ENCODE measurements at places on chromosomes 2 and 18.

DNA sequence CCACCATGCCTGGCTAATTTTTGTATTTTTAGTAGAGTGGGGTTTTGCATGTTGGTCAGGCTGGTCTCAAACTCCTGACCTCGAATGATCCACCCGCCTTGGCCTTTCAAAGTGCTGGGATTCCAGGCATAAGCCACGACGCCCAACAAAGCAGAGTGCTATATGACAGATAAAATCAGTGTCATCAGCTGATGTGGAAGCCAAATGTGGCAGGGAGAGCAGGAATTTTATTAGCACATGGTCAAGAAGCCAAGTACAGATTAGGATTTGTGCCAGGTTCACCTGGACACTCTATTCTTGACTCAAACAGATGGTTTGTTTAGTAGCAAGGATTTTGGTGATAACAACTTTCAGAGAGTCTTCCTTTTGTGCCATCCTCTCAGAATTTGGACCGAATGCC lies 62.7 kb downstream of the LCLAT1 start:
- DNase-seq: no peak

- DNase-seq: peak; percentile 3
Measured at GRCh38 chr2:61135510-61135909, 26.5 kb upstream of the C2orf74 start.

- DNase-seq: no peak
Measured at GRCh38 chr2:106156305-106157296, 37.5 kb downstream of the UXS1 start.

GRCh38 chr2:238845583-238846377 lies 2.1 kb upstream of the TWIST2 start:
- DNase-seq: no peak

DNA sequence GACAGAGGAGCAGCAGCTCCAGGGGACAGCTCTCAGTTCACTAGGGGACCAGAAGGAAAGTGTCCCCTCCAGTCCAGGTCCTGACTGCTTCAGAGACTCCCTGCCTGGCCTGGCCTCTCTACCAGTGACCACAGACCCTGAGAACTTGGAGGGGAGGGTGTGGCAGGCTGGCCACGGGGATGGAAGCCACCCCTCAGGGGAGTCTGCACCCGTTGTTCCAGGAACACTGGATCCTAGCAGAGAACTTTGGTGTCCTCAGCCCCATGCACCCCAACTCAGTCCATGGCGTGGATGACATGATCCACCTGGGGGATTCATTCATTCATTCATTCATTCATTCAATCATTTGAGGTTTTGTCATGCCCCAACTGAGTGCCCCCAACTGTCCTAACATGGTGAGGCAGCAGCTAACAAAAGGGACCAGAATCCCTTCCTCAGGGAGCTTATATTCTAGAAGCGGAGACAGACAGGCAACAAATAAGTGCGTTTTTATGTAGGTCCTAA lies 31.9 kb downstream of the MYO7B start:
- DNase-seq: no peak

- DNase-seq: no peak
Measured at GRCh38 chr2:204150721-204151120, 214.2 kb downstream of the ICOS start.

DNA sequence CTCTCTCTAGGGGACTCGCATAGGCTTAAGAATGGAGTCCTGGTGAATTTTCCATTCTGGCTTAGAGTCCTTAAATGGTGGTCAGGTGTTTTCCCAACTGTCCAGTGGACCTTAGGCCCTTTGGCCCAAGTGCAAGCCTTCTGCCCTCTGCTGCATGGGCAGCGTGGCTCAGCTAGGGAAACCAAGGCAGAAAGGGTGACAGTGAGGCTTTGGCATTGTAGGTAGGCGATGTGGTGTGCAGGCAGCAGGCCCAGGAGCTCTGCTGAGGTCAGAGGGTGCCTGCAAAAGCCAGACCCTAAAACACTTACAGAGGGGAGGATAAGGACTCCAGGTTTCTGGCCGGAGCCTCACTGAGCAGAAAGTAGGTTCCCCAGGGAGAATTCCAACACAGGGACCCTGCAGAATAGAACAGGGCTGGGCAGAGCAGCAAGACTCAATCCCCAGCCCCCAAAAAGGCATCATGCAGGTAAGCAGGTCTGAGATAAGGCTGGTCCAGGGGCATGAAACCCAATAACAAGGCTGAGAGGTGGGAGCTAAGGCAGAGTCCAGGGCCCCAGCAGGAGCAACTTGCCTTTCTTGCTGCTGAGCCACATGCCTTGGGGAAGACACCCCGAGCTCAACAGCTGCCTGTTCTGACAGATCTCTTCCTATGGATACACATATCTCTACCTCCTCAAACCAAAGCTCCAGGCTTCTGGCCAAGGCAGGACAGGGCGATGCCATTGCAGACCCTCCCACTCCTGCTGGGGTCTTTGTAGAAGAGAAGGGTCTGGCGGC lies 199.7 kb downstream of the TNS1 start:
- no peak for DNase-seq

- no peak for DNase-seq
Measured at GRCh38 chr18:68033466-68033865, 516.9 kb upstream of the DSEL start.

- no peak for DNase-seq
Measured at GRCh38 chr2:45287045-45287444, 277.8 kb upstream of the SIX2 start.

- DNase-seq: no peak
Measured at GRCh38 chr2:48694149-48694548, 61.4 kb downstream of the LHCGR start.

DNA sequence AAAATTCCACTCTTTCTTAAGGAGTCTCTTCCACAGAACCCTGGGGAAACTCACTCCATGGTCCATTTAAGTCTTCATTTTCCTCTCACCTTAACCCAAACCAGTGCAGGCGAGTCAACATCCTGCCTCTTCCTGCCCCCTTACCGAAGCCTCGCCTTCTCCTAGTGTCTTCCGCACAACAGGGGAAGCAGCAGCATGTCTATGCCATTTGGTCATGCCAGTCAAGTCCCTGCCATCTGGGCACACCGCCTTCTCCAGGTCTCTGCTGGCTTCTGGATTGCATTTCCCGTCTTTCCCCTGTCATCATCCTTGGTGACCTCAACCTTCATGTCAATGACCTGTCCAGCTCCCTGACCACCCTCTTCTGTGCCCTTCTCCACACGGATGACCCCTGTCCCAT lies 77.3 kb upstream of the FZD7 start:
- DNase-seq: no peak

- DNase-seq: no peak
Measured at GRCh38 chr2:65834771-65835475, 402.5 kb upstream of the SPRED2 start.

DNA sequence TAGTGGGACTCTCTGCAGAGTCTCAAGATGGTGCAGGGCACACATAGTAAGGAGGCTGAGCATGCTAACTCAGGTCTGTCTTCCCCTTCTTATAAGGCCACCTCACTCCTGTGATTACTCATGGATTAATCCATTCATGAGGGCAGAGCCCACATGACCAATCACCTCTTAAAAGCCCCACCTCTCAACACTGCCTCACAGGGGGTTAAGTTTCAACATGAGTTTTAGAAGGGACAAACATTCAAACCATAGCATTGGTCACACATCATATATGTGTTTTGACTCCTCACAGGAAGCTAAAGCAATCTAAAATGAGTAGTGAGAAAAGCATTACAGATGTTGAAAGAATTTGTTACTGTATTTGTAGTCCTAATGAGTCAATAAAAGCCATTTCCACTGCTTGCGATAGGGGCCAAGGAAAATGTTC lies 57.5 kb downstream of the DTNA start:
- DNase-seq: no peak

- no peak for DNase-seq
Measured at GRCh38 chr2:166170356-166170755, 42.5 kb upstream of the SCN1A start.

- no peak for DNase-seq
Measured at GRCh38 chr2:149597050-149597667, 9.6 kb upstream of the MMADHC start.

- DNase-seq: no peak
Measured at GRCh38 chr2:196245378-196246140, 74.2 kb upstream of the STK17B start.

GRCh38 chr2:104077573-104077972 lies 776.3 kb upstream of the POU3F3 start:
- no peak for DNase-seq

GRCh38 chr2:235498541-235498940 lies 4.7 kb downstream of the AGAP1 start:
- DNase-seq: no peak

DNA sequence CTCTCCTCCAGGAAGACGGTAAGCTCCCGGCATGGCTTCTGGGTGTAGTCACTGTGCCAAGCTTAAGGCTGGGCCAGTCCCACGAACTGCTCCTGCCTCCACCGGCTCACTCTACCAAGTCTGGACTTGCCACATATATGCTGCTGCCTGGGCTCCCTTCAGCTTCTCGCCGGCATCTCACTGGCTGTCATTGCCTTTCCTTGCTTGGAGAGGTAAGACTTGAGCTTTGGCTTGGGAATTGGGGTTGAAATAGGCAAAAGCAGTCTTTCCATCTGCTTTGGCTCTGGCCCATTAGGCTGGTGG lies 481.0 kb downstream of the TGIF1 start:
- DNase-seq: no peak

DNA sequence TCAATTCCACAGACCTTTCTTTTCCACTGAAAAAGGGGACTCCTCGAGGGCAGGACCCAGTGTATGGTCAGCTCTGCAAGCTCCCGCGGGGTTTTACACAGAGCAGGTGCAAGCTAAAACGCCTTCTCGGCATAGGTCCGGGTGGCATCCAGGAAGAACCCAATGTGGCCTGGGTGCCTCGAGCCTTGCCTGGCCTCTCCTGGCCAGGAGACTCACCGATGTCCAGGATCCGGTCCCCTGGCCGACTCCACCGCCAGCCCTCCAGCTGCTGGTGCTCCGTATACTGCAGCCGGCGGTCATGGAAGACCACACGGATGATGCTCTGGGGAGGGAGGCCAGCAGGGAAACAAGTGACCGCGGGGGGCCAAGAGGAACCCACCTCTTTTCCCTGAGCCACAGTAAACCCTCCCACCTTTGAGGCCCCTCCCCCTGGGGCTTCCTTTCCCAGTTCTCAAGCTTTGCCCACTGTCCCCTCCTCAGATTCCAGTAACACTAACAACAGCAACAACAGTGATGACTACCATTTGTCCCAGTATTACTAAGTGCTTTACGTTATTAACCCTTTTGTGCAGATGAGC lies 36.1 kb downstream of the TFCP2L1 start:
- DNase-seq: no peak

GRCh38 chr2:63569740-63570139 lies 18.5 kb downstream of the WDPCP start:
- no peak for DNase-seq

DNA sequence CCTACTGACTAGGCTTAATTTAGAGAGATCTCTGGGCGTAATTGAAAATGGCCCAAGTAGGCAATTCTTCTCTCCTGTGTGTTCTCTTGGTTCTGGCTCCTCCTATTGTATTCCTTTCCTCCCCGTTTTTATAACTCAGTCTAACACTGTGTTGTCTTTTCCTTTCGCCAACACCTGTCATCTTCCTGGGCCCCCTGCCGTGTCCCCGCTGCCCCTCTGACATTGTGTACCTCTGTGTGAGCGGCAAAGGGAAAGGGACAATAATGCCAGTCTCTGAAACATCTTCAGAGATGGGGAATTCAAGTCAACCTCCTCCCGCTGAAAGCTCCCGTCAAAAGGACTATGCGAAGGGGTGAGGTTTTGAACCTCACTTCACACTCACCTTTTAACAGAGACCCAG lies 210.9 kb downstream of the GBX2 start:
- no peak for DNase-seq

DNA sequence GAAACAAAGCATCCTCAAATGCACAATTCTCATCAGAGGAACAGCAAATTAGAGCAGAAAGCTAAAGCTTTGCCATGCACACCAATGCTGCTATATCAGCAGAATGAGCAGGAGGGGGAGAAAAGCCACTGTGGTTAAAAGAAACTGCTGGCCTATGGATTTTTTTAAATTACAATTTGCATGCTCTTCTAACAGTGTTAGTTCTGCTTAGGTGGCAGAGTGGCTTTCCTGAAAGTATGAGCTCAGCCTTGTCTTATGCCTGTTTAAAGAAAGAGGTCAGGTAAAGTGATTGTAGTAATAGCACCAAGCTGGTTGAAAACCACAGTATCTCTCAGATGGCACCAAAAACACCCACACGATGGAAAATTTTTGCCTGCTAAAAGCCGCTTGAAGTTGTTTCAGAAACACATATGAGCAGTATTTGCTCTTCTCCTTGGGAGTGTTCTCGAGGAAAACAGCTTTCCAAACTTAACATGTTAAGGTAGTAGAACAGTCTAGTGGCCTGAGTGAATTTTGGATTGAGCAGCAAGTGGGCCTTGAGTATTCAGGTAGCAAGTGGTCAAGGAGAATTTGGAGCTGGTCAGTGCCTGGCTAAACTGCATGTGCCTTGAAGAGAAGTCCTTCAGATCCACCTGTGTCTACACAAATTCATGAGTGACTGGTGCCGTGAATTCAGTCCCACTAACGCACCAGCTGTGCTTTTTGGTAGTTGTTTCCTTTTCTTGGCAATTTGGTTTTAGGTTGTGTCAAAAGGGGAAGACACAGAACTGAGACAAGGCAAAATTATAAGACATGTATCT lies 19.6 kb upstream of the NDUFV2 start:
- DNase-seq: no peak
